CD4-positive, alpha-beta T cell (primary cell): ENCODE measurements at places on chromosomes 2 and 18. TPM values are rescaled to one million over a fixed set of nuclear protein-coding genes. Genes with fewer than 3 reads are reported as not detected.

Gene TMEM247
- total RNA-seq, result not detected

GRCh38 chr2:203238292-203238703 lies 520 bp upstream of the CYP20A1 start:
- DNase-seq, result no peak

- DNase-seq, result no peak
These were observed 18.9 kb upstream of the KCNF1 start for GRCh38 chr2:10892796-10893350.

Gene CXCR4
- total RNA-seq, result 1,661 TPM

Gene CFC1
- not detected for total RNA-seq

Gene TUBA3E
- not detected for total RNA-seq

DNA sequence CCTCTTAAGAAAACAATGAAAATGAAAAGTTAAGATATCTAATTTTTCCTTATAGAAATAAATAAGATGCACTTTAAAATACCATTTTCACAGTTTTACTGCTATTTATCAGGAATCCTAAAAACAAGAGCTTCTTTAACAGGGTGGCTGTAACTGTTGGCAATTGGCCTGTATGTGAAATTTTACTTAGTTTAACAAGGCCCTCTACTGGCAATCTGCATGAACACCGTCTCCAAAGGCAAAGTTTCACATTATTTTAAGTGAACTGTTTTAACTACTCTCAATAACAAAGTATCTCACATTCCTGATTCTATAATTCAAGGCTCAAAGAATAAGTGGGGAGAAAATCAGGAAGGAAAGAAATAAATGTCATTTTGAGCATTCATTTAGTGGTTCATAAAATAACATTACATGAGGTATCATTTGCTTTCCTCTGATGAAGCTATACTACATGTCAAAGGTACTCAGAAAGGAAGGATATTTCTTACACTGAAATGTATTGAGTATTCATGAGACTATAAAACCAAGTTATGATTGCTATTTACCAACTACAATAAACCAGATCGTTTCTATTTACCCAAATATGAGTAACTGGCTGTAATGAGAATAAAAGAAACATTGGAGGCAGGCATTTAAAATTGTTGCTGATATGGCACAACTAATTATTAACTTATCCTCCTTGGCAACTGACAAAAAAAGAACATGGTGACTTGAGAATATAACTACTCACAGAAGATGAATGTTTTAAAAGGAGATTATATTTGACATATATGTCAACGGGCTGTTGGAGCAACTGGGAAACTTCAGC lies 7.0 kb downstream of the NCKAP5 start:
- DNase-seq, result no peak
